ENCODE measurements at places on chromosomes 7 and 10.

GRCh38 chr7:122379491-122379890 is 74.9 kb upstream of the FEZF1 start:
- DNase-seq: no peak

- no peak for DNase-seq
These were observed 91.0 kb downstream of the MYL10 start for GRCh38 chr7:101537935-101538595.

DNA sequence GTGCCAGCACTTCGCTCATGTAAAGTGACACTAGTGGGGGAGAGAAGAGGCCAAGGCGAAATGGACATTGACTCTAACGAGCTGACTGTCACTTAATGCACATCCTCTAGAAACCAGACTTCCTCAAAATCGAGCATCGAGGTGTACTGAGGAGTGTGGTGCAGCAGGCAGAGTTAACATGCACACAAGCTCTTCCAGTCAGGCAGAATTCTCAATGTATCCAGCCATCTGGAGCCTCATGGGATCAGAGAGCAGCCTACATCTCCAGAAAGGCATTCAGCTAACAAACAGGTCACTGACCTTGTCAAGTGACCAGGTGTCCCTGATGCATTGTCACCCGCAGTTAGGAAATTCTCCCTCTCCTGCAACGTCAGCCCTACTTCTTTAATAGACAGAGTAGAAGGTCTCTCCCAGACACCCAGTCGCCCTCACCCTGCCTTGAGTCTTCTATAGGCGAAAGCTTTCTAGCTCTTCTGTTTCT is 259.8 kb upstream of the AOAH start:
- DNase-seq: no peak

DNA sequence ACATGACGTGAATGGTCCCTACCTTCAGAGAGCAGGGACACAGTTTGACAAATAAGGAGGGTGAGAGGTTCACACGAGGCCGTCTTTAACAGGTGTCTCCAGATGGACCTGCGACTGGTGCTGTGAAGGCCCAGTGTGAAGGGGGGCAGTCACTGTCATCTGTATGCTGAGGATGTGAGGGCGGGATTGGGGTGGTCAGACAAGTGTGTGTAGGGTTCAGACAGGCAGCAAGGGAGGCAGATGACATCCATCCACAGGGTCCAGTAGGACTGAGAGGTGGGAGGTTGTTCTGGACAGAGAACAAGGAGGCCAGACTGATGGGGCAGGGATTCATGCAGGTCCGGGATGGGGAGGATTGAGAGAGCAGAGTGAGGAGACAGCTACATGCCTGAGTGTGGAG is 232.6 kb upstream of the GPR26 start:
- no peak for DNase-seq

DNA sequence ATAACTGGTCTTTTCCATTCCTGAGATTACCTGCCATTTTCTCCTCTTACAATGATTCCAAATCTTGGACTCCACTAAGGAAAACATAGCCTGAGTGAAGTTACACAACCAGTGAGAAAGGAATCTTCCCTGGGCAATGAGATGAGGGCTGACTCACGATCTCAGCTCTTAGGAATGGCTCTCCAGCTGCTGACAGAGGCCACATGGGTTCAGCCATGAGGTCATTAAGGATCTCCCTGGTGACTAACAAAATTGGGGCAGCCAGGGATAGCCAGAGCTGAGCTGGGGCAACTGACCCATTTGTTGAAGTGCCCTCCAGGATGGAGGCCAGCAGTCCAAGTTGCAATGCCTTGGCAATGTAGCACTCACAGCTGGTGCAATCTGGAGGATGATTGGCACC is 78.7 kb upstream of the MKLN1 start:
- DNase-seq: no peak

DNA sequence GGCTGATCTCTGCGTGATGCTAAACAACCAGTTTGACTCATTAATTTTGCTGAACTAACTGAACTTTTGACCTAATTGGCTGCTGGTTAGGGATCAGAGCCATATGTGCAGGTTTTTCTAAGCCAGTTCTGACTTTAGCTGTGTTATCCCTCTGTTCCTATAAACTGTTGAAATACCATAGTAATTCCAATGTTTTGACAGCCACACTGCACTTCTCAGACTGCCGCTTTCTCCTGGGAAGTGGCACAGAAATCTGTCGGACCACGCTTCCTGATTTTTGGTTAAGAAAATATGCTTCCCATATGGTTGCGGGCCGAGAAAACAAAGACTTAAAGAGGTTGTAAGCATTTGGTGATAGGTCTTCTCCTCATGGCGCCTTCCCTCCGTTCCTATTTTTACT is 42.3 kb downstream of the TBXAS1 start:
- no peak for DNase-seq

GRCh38 chr7:102287111-102287980 is 678 bp downstream of the SH2B2 start:
- DNase-seq: peak; percentile 10

DNA sequence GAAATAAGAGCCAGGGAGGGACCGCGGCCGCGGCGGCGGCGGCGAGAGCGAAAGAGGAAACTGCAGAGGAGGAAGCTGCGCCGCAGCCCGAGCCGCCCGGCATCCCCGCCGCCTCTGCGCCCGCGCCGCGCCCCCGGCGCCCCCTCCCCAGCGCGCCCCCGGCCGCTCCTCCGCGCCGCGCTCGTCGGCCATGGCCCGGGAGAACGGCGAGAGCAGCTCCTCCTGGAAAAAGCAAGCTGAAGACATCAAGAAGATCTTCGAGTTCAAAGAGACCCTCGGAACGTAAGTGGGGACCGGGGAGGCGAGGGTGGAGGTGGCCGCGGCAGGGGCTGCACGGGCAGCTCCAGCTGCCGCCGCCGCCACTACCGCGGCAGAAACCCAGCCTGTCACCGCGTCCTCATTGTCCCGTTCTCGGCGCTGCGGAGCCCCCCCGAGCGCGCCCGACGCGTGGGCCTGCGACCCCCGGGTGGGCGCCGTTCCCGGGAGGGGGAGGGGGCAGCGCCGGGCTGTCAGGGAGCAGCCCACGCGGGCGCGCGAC is 351 bp downstream of the CAMK1D start:
- peak; percentile 61 for DNase-seq

- no peak for DNase-seq
These were observed 50.1 kb downstream of the SKIDA1 start for GRCh38 chr10:21475393-21475792.

DNA sequence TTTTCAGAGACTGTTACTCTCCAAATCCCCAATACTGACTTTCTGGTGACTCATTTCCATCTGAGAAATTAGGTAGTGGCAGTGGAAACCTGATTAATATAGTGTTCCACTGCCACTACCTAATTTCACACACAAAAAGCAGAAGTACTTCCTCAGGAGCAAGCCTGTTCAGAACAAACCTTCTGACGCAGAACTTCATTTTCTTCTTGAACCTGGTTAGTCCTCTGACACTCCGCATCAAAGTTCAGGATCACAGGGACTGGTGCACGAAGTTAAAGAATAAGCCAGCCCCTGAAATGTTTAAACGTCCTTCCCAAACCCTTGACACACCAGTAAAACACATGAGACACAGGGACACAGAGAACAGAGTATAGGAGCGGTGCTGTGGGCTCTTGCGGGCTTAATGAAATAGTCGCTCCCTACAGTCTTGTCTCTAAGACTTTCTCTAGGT is 4.4 kb downstream of the WDR91 start:
- peak; percentile 68 for DNase-seq

GRCh38 chr10:31792745-31793144 is 135.9 kb downstream of the ARHGAP12 start:
- DNase-seq: no peak

GRCh38 chr7:151430391-151431205 is 9.3 kb downstream of the CRYGN start:
- DNase-seq: no peak

DNA sequence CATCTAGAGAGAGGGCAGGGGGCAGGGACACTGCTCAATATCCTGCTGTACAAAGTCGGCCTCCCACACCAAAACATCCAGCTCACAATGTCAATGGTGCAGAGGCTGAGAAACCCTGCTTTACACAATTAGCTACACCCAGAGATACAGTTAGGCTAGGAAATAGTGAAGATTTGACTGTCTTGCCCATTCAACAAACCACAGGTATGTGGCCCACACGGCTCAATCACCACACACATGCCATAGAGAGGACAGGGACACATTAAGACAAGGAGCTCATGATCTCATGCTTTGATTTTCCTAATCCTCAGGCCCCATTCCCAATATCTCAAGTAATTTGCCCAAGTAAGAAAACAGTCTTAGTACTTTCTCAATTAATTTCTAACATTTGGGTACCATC is 110.4 kb downstream of the OSBPL3 start:
- DNase-seq: no peak

DNA sequence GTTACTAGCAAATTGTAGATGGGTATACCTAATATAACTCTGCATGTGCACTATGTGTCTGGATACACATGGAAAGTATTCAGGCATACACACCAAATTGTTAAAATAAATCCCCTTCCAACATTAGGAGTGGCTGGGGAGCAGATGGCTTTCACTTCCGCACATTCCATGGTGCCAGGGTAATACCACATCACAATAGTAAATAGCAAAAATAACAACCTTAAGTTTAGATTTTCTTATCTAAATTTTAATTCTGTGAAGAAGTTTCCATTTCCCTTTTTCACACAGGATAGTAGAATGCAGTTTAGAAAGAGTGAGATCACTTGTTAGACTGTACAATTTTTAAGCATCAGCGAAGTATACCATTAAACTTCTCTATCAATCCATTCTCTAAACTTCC is 5.8 kb upstream of the ALOX5 start:
- no peak for DNase-seq

- DNase-seq: no peak
These were observed 23.5 kb downstream of the SGCE start for GRCh38 chr7:94632338-94633013.

DNA sequence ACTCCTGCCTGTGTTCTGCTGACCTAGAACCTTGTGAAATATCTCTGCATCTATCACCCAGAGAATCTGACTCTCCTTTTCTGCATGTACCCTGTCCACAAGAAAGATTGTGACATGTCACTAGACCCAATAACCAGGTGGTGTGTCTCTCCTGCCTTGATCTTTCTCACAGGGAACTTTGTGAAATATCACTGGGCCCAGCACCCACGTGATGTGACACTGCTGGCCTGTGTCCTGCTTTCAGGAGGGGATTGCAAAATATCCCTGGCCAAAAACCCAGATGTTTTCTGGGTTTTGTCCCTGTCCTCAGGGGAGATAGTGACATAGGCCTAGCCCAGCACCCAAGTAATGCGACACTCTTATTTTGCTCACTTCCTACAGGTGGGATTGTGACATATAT is 10.1 kb upstream of the ZNF107 start:
- no peak for DNase-seq

DNA sequence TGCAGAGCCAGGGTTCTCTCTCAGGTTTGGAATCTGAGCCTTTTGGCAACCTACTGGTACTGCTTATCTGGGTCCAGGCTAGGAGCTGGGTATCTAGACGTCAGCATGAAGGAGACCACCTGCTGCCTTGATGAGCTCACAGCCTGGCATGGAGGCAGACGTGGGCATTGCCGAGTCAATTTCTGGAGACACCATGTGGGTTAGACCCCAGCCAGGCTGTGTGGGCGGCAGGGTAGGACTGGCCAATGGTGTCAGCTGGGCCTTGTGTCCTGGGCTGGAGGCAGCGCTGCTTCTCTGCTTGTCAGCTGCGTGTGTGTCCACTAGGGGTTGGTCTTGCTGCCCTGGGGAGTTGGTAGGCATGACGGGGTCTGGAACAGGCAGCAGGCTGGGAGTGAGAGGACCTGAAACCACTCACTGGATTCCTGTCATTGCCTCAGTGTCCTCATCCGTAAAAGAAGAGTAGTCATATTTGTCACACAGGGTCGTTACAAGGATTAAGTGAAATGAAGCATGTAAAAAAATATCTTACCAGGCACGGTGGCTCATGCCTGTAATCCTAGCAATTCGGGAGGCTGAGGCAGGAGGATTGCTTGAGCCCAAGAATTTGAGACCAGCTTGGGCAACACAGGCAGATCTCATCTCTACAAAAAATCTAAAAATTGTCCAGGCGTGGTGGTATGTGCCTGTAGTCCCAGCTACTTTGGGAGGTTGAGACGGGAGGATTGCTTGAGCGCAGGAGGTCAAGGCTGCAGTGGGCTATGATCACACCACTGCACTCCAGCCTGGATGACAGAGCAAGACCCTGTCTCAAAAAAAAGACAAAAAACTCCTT is 31.7 kb upstream of the ANKRD2 start:
- no peak for DNase-seq

GRCh38 chr7:148819697-148820360 is 64.3 kb downstream of the EZH2 start:
- DNase-seq: no peak

DNA sequence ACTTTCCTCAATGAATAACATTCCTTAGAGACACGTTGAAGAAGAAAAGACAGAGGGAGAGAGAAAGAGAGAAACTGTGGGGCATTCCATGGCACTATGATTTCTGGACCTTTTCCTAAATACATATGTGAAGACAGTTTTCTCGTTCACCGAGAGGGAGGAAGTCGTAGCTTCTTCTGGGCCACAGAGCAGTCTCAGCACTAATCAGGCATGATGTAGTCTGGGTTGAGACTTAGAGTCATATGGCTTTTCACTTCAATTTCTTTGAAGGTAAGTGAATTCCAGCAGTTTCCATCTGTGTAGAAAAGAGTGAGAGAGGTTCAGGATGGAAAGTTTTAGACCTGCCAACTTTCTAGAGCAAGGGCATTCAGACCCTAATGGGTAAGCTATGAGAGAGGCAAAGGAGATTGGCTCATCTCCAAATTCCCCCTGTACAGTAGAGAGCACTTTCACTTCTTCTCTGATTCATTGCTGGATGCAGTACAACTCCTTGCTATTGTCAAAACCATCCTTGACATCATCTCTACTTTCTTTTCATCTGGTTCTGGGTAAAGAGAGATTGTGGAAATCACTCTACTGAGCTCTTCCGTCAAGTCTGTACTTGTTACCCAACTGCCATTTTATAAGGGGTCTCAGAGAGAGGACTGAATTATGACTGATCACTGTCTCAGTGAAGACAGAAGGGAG is 31.5 kb upstream of the OR9A4 start:
- DNase-seq: no peak

- no peak for DNase-seq
These were observed 68.4 kb downstream of the CREB3L2 start for GRCh38 chr7:137933270-137934017.

- DNase-seq: no peak
These were observed 2.9 kb upstream of the MMP21 start for GRCh38 chr10:125778556-125778955.

- DNase-seq: no peak
These were observed 25.4 kb downstream of the SH3PXD2A start for GRCh38 chr10:103829838-103830465.

All from AML-193 (cell line).